ENCODE measurements at places on chromosomes 7 and 10.

DNA sequence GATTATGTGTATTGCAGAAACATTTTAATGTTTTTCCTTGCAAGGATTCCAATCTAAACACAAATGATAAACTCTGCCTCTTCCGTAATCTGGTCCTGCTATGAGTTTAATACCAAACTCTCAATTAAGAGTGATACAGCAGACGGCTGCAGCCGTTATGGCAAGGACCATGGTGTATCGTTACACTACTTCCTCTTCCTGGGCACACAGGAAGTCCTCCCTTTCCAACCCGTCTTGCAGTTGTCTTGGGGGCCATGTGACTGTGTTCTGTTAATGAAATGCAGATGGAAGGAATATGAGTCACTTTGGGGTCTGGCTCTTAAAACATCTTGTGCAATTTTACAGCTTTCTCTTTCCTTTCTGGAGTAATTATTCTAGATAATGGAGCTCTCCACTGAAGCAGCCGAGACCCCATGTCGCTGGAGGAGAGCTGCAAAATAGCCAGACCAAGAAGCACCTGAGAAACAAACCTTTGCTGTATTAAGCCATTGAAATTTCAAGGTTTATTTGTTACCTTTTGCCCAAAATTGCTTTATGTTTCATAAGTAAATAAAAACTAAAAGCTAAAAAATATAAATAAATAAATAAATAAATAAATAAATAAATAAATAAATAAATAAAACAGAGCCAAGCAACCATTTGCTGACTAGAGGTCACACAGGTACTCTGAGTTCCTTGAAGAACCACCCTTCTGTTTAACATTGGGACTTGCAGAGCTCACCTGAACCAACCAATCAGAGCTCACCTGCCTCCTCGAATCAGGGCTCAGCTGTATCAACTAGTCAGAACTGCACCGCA is 74.7 kb downstream of the FRMPD2 start:
- no peak for DNase-seq

- no peak for DNase-seq
Observed at GRCh38 chr10:60186315-60187071, 203.2 kb downstream of the ANK3 start.

- no peak for DNase-seq
Observed at GRCh38 chr10:6579183-6579903, 733 bp downstream of the PRKCQ start.

- no peak for DNase-seq
Observed at GRCh38 chr10:103917302-103918052, 507 bp downstream of the STN1 start.

DNA sequence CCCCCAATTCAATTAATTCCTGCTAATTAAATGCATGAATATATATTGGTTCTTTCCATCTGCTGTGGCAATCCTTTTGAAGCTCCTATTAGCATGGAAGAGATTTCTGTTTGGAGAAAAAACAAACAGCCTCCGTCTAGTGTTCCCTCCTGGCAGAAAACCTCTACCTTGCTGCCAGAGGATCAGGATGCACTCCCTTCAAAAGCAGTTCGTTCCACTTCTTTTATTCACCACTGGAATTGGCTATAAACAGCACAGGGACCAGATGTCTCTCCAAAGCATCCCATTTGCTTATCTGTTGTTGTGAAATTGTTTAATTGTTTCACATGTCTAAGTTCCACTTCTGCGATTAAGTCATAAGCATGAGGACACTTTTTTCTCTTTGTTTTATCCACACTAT is 77.8 kb upstream of the PTN start:
- DNase-seq = no peak

DNA sequence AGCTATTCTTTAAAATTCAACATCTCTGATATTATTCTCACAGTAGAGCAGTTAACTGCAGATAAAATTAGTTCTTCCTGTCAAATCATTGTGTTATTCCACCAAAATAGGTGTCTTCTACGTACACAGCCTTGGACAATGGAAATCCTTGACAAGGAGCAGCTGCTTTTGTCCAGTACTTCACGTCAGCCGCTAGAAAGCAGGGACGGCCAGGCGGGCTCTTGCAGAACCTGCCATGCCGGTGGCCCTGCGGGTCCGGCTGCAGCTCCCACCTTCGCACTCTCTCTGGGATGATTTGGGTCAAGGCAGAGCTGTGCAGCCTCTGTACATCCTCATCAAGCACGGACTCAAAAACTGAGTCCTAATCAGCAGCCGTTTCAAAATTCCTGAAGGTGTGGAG is 2.2 kb upstream of the FOXI2 start:
- no peak for DNase-seq

DNA sequence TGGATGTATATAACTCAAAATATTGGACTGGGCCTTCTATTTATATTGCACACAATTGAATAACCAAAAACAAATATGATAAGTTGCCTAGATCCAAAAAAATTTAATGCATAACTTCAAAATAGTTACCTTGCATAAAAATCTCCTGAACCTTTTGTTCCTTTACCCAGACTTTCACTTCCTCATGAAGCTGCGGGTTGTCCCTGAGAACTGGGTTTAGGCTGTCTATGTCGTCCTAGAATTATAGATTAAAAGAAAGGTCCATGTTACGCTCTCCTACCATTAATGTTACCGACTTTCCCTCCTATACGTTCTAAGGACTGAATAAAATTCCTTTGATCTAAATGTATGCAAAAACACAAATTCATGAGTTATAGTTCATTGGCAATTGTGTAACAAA is 86.6 kb downstream of the NRBF2 start:
- no peak for DNase-seq

- DNase-seq = no peak
Observed at GRCh38 chr10:22672319-22673090, 41.9 kb downstream of the PIP4K2A start.

DNA sequence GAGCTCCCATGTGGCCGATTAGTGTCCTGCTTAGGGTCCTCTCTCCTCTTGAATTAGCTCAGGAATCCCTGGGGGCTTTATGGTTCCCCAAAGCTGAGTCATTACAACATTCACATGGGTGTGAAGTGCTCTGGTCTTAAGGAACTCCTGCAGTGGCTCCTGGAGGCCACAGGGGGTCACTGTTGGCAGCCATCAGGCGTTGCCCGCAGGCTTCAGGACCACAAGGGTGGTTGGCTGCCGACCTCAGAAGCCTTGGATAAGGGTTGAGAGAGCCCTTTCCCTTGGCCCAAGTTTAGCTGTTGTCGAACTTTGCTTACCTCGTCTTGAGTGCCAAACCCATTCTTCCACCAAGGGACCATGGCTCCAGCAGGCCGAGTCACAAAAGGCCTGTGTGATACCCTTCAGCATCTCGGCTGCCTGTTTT is 61.7 kb downstream of the SH2D4B start:
- DNase-seq = peak; percentile 84

GRCh38 chr10:61081301-61081700 is 137.3 kb upstream of the RHOBTB1 start:
- DNase-seq = no peak

DNA sequence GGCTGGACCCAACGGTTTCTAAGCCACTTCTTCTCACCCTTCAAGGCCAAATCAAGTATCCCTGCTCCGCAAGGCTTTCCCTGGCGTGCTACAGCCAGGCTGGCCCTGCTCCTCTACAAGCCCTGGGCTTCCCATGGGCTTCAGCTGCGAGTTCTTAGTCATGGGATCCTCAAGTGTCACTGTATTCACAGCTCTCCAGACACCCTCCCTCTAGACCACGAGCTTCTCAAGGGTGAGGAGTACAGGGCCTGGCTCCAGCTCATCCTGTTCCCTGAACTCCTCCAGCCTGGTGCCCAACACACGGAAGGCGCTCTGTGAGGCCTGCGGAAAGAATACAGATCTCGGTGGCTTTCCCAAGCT is 38.8 kb downstream of the FAM53B start:
- no peak for DNase-seq

- DNase-seq = no peak
Observed at GRCh38 chr7:40786909-40787308, 652.1 kb downstream of the SUGCT start.

DNA sequence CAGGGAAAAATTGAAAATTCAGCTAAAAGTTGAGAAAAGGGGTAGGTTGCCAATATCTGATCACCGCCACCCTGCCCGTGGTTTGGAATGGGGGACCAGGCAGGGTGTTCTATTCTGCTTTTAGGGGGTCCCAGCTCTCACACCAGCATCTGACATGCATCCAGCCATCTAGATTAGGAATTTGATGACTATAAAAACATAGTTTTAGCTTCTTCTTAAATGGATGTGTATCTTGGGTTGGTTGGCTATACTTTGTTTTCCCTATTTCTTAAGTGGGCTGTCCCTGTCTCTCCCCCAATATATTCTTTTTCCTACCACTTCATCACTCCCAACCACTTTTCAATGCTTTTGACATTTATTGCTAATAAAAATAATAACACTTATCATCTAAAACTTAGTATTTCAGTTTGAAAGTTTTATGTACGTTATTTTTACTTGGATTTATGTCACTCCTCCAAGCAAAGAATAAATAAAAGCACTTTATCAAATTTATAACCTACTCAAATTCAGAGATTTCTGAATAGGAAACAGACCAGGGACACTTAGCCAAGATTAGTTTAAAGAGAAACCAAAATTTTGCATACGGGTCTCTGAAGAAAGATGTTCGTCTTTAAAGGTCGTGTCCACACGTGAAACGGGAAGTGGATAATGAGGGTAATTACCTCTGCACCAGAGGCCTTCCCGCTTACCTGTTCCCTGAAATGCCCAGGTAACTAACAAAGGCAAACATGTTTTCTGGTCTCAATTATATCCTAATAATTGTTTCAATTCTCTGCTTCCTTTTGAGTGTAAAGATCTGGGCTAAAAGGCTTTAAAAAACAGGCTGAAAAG is 233.2 kb upstream of the AUTS2 start:
- DNase-seq = no peak

DNA sequence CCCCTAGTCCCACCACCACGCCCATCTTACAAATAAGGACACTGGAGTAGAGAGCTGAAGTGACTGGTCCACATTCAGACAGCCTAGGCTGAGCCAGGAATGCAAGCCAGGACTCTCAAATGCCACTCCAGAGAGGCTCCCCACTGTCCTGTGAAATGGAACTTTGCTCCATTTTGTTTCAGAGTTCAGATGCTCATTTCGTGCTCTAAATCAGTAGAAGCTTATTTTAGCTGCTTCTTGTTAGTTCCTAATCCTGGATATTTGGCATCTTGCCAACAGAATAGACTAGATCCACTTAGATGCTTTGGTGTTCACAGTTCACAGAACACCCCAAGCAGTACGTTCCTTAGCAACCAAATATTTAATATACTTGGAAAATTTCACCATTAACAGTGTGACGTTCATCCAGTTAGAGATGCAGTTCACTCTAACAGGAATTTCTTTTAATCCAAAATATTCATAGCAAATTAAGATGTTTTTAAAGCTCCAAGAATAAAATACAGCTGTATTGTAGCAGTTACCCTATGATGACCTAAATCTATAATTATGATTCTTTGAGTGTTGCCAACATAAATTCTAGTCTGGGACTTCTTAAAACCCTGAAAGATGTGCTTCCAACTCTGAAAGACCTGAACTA is 7.3 kb downstream of the MMP21 start:
- DNase-seq = no peak

DNA sequence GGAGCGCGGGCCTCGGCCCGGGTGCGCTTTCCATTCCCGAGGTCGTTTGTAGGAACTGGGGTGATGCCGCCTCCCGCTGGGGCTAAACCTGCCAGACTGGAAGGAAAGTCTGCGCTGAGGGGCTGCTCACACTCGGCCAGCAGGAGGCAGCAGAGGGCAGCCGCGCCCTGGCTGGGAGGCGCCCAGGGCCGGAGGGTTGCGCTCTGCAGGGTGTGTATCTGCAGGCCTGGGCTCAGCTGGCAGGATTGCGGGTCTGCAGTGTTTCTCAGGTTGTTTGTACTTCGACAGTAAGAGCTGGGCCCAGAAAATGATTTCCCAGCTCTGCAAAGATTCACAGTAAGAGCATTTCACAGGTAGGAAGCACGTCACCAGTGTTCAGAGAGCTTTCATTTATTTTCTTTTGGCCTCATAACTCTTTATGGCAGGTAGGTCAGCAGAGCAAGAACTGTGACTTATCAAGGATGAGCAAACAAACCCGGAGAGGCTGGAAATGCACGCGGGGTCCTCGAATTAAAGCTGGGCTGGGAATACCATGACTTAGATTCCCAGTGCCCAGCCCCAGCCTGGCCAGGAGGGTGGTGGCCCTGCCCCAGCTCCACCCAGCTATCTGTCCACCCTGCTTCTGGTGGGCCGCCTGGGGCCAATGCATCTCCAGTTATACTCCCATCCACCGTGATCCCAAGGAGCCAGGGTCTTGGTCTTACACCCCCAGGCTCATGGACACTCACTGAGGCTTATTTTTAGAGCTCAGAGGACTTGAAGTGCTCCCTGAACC is 15.2 kb upstream of the PPP2R2D start:
- DNase-seq = peak; percentile 87

GRCh38 chr7:148854983-148855382 is 29.1 kb downstream of the EZH2 start:
- DNase-seq = no peak

GRCh38 chr7:133678137-133678814 is 425.4 kb downstream of the EXOC4 start:
- DNase-seq = no peak

DNA sequence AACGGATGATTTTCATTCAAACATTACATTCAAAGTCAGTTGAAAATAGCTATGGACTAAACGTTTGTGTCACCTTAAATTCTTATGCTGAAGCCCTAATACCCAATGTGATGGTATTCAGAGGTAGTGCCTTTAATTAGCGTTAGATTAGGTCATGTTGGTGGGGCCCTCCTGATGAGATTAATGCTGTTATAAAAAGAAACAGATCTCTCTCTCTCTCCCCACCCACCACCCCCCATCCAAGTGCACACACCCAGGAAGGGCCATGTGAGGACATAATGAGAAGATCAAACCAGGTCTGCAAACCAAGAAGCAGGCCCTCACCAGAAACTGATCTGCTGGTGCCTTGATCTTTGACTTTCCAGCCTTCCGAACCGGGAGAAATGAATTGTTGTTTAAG is 44.2 kb downstream of the ZNF438 start:
- no peak for DNase-seq

- DNase-seq = no peak
Observed at GRCh38 chr7:41476460-41476803, 226.5 kb downstream of the INHBA start.

DNA sequence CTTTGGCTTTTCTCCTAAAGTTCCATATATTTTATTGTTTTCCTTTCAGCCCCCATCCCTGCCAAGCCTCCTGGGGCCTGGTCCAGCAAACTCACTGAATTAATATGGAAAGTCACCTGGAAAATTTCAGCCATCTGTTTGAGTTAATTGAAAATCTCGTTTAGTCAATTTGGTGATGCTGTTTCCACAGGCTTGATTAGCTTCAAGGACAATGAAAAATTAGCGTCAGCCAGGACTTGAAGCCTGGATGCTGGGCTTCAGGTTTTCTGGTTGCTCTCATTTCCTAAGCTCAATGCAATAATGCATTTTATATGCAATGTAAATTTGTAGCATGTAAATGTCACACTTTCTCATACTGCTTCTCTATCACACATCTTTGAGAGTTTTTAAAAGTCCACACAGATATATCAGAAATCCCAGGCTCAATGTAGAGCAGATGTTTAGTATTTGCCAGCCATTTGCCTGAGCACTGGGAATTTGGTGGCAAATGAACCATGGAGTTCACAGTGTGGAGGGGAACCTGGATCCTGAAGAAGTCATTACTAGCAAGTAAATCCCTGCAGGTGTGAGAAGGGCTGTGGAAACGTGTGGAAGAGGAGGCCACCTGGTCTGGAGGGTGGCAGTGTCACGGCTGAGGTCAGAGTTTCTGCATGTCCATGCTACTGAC is 228.5 kb downstream of the PAXIP1 start:
- no peak for DNase-seq

GRCh38 chr7:34275624-34276023 is 370.3 kb downstream of the BMPER start:
- no peak for DNase-seq

- DNase-seq = no peak
Observed at GRCh38 chr7:12923971-12924370, 236.5 kb downstream of the ARL4A start.
